ENCODE measurements at places on chromosomes 11 and 22.
A peak's percentile ranks its signal among the peaks of the same experiment; 100 is the strongest.

DNA sequence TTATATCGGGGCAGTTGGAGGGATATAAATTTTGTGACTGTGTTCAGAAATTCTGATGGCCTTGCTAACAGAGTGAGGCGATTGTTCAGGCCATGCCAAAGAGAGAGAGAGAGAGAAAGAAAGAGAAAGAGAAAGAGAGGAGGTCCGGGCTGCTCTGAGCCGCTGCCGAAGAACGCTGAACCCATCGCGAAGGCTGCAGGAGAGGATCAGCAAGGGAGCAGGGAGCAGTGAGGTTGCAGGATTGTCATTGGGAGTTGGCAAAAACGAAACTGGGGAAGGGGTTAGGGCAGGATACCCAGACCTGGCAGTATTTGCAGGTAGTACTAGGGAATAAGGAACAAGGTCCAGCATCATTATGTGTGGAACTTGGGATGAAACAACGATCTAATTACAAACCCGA is 537.1 kb downstream of the INSC start:
- DNase-seq: no peak

DNA sequence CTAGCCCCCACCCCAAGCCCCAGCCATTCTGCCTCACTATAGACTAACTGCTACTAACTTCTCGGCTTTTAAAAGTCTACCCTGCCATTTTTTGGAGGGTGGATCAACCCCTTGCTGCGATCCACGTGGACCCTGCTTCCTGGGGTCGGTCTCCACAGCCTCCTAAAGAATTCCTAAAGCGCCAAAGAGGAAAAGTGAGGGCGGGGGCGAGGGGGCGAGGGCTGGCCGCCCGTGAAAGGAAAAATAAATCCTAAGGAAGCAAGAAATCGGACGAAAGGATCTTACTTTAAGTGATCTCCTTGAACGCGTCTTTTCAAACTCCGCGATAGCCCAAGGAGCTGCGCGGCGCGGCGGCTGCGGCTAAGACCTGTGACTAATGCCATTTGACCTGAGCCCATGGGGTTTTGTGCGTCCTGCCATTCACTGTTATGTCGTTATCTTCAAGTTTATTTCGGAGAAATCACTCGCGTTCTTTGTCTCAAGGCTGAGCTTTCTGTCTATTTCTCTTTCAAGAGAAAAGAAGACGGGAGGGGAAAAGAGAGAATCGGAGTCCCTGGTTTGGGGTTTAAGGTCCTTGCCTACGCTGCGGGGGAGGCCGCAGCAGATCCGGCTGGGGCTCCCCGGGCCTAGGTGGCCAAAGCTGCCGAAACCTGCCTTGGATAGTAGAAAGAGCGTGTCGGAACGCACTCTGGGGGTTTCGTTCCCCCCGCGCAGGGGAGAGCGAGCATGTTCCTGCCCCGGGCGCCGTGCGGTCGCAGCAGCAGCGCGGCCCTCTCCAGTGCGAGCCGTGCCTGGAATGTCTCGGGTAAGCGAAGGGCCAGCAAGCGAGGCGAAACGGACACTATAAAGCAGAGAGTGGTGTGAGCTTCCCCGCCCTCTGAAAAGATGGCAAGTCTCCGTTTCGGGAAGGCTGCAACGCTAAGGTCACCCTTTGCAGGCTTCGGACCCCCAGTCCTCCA is 2.8 kb upstream of the DBX1 start:
- DNase-seq: no peak

DNA sequence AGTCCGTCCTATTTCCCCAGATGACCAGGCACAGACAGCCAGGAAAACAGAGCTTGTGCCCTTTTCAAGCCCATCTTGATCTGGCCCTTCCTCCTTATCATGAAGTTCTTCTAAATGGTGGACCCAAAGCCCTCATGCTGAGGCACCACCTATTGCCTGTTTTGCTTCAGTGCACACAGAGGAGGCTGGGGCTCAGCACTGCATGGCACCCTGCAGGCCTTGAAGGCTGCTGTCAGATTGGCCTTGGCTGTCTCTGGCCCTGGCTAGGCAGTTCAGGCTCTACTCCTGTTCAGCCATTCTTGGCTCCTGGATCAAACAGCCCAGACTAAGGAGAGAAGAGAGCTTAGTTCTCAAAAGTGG is 49.2 kb downstream of the OTOG start:
- DNase-seq: no peak

DNA sequence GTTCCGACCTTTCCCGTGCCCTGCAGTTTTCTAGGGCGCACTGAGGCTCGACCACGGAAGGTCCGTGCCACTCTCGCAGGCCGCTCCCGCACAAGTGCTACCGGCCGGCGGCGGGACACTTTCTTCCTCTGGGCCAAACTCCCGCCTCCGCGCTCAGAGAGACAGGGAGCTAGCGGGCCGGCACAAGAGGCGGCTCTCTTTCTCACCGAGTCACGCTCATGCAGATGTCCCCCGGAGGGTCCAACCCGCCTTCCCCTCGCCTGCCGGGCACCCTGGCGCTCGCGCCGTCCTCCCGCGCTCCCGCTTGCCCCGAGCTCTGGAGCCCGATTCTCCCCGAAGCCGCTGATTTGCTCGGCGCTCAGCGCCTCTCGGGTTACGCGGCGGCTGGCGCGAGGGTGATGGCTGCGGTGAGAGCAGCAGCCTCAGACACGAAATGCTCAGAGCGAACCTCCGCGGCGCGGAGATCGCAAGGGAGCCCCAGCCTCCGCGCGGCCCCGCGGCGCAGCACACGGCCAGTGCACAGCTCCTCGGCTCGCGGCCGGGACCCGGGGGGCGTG is 1.0 kb downstream of the LMO1 start:
- DNase-seq: peak; percentile 36

DNA sequence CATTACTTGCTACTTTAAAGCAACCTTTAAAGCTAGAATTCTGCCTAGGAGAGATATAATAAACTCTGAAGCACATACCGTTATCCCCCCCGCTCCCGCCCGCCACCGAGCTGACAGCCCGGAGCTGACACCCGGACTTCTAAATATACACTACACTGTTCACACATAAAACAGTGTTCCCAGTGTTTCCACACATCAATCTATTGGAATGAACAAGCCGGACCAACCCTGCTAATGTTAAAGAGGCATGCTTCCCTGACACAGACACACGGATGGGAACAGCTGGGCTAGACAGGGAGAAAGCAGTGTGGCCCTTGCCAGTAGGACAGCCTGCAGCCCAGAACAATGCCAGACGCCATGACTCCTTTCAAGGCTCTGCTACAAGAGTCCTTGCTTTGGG is 108.4 kb upstream of the CSNK2A3 start:
- DNase-seq: no peak

DNA sequence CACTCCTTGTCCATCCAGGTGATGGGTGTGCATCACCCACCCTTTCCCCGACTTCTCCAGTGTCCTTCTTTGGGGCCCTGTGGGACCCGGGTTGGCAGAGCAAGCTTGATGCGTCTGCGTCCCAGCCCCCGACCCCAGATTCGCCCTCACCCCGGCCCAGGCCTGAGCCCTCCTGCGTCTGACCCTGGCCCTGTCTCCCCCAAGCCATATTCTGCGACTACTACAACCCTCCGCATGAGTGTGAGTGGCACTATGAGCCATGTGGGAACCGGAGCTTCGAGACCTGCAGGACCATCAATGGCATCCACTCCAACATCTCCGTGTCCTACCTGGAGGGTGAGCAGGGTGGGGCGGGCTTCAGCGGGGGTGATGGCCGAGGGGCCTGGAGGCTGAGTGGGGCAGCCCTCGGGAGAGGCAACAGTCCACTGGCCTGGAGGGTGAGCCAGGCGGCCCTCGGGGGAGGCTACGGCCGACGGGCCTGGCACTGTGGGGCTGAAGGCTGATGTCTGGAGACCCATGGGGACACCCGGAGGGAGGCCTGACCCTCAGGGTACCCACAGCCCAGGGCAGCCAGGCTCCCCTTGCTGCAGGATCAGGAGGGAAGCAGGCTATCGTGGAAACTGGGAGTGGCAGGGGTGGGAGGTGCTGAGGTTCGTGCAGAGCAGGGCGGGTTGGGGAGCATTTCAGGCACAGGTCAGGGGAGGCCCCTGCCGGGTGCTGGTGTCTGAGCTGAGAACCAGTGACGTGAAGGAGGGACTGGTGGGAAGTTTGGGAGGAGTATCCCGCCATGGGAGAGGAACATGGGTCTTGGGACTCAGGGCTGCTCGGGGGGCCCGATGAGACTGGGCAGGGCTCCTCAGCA is 15.3 kb downstream of the MUC2 start:
- DNase-seq: no peak

DNA sequence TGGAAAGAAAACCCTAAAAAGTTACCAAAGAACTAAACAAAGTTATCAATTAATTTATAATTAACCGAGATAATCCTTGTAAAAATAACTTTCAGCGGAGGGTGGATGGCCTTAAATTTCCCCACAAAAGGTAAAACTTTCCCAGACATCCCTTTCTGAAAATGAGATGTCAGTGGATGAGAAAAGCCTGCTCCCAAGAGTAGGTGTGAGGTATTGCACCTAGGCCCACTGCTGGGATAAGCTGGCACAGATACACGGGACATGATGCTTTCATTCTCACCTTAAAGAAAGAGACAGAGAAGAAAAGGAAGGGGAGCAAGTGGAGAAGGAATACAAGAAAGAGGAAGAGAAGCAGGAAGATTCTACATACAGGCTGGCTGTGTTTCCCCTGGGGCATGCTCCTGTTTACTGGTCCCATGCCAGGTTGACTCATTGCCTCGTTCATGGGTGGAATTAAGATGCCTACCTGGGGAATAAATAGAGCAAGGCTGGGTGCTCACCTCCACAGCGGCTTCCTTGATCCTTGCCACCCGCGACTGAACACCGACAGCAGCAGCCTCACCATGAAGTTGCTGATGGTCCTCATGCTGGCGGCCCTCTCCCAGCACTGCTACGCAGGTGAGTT is at the start of gene SCGB2A2:
Gene SCGB2A2 (plus strand): TSS at position 505 of the 625 bp plus-strand sequence. CDS start 59 bp downstream, at position 564.
- no peak for DNase-seq

- no peak for DNase-seq
Measured at GRCh38 chr11:108654994-108655631, 9.8 kb upstream of the DDX10 start.

GRCh38 chr22:19826619-19826950 is 28.1 kb downstream of the GNB1L start:
- no peak for DNase-seq

DNA sequence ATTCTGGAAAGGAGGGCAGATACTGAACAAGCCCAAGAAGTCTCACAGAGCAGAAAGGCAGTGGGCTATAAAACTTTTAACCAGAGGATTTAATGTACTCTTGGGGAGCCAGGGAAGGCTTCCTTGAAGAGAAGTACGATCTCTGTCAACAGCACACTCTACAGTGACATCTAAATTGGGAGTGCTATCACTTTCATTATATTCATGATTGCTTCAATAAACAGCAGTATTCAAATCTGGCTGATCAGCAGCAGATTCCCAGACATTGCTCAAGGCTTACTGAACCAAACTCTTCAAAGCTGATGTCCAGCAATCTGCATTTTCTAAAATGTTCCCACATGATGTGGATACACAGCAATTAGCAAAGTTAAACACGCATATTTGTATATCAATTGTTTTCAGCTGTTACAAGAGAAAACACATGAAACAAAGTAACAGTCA is 44.2 kb downstream of the SYTL2 start:
- no peak for DNase-seq

DNA sequence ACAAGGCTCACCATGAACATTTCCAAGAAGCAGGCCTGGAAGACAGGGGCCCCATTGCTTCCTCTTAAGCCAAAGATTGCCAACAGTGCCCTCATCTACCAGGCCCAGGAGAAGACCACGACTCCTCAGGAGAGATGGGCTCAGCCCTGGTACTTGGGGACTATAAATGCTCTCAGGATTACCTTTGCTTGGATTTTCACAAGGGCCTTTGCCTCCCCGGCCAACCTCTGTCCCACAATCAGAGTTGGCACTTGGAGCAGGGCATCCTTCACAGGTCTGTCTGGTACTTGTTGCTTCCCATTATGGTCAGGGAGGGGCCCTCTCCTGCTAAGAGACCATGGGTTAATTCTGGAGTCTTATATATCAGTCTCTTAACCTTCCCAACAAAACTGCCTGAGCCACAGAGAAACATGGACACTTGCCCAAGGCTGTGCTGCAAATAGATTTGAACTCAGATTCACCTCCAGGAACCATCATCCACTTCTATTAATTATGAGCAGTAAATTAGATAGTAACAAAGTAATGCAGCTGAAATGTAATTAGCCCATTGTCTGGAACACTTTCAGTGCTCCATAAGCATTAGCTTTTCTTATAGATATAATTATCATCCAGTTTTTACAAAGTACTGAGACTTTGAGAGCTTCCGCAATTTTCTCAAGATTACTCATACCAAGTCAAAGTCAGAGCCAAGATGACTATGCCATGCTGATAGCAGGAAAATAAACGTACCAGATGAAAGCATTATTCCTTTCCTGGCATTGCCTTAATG is 33.5 kb downstream of the POU2AF3 start:
- DNase-seq: no peak

GRCh38 chr11:18294862-18295261 is 27.1 kb downstream of the HPS5 start:
- no peak for DNase-seq

DNA sequence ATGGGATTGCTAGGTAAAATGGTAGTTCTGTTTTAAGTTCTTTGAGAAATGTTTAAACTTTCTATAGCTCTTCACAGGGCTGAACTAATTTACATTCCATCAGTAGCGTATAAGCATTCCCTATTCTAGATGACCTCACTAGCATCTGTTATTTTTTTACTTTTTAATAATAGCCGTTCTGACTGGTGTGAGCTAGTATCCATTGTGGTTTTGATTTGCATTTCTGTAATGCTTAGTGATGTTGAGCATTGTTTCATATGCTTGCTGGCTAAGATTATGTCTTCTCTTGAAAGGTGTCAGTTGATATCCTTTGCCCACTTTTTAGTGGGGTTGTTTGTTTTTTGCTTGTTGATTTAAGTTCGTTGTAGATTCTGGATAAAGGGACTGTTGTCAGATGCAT is 35.9 kb downstream of the MMP27 start:
- no peak for DNase-seq

- no peak for DNase-seq
Measured at GRCh38 chr11:14193644-14194043, 165.3 kb downstream of the RRAS2 start.

- no peak for DNase-seq
Measured at GRCh38 chr11:121590772-121591404, 138.1 kb upstream of the SORL1-AS1 start.

- DNase-seq: no peak
Measured at GRCh38 chr11:126167488-126167887, 44.0 kb downstream of the RPUSD4 start.

DNA sequence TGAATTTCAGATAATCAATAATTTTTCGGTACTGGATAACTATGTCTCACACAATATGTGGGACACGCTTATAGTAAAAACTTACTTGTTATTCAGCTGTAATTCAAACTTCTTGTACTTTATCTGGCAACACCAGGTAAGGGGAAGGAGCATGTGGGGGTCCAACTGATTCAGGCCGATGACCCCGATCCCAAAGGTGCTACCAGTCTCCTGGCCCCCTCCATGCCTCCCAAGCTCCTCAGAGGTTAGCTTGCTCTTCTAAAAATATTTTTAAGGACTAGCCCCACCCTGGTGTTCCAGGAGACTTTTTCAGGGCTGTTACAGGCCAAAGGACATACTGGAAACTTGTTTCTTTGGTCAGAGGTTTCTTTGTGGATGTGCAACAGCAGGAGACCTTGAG is 61.8 kb upstream of the ALX4 start:
- DNase-seq: no peak

- DNase-seq: no peak
Measured at GRCh38 chr22:36743591-36744412, 32.1 kb downstream of the IFT27 start.
